ENCODE measurements at places on chromosomes 7 and 10. TPM values are rescaled to one million over a fixed set of nuclear protein-coding genes. Genes with fewer than 3 reads are reported as not detected.

The APBB1IP gene
- total RNA-seq = 1.6 TPM

- no peak for DNase-seq
These were observed 31.9 kb downstream of the PCBD1 start for GRCh38 chr10:70856454-70856853.

DNA sequence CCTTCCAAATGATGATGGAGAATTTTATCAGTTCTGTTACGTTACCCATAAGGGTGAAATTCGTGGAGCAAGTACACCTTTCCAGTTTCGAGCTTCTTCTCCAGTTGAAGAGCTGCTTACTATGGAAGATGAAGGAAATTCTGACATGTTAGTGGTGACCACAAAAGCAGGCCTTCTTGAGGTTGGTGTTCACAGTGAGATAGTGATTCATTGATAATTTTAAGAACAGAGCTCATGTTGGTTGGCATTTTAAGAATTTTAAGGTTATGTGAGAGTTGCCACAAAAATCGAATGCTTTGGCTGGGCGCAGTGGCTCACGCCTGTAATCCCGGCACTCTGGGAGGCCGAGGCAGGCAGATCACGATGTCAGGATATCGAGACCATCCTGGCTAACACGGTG lies 25.9 kb downstream of the TAX1BP1 start:
- no peak for DNase-seq

The OR2A42 gene
- not detected for total RNA-seq

- DNase-seq = peak; percentile 82
These were observed 258.4 kb downstream of the SEMA3A start for GRCh38 chr7:83936056-83936708.

DNA sequence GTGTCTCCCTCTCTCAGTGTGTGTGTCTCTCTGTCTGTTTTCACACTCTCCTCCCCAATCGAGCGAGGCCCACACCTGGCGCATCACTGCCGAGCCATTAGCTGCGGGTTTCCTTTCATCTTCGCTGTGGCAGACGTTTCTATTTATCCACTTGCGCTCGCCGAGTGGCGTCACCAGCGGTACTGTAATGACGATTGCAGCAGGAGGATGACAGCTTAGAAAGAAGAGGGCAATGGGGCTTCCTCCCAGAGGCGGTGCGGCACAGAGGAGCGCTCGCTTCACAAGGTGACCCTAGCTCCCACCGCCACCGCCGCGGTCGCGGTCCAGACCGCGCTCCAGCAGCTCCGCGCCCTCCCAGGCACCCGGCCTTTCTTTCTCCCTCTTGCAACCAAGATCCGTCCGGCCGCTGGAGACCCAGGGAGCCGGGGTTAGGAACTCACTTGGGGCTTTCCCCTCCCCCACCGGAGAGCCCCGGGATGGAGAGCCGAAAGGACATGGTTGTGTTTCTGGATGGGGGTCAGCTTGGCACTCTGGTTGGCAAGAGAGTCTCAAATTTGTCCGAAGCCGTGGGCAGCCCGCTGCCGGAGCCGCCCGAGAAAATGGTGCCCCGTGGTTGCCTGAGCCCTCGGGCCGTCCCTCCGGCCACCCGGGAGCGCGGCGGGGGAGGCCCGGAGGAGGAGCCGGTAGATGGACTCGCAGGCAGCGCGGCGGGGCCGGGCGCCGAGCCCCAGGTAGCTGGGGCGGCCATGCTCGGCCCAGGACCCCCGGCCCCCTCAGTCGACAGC lies at the start of gene EVX1:
Gene EVX1, plus strand, starts transcription at position 248 of the 785 bp plus-strand sequence. Its CDS starts 229 bp downstream, at position 477.
- DNase-seq = no peak

DNA sequence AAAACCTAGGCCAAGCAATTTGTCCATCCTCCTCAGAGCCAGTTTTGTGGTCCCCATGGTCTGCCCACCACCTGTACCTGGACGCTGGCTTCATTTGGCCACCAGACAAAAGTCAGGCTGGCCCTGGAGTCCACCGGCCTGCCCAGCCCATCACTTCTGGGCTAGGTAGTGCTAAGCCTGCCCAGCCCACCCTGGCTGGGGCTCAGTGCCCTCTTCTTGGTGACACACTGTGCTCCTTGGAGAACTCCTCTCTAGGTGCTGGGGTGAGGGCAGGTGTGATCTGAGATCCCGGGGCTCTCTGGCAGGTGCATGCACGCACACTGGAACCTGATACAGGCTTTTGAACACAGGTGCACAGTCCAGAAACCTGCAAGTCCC lies 1.1 kb downstream of the AIFM2 start:
- no peak for DNase-seq

The FAM25G gene
- not detected for total RNA-seq

The RBP4 gene
- total RNA-seq = 494 TPM

Measured in hepatocyte (in vitro differentiated cells).